EL (cell line): ENCODE measurements at places on chromosomes 2 and 18.

DNA sequence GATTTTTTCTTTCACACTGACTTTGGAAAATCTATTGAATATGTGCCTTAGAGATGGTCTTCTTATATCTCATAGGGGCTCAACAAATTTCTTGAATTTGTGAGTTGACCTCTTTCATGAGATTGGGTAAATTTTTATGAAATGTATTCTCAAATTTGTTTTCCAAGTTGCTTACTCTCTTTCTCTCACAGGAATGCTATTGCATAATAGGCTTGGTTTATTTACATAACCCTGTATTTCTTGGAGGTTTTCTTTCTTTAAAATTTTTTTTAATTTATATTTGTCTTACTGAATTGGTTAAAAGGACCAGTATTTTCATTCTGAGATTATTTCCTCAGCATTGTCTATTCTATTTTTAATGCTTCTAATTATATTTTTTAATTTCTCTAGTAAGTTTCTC lies 917.1 kb downstream of the DPP10 start:
- no peak for DNase-seq

- DNase-seq: no peak
These were observed 10.5 kb upstream of the INSIG2 start for GRCh38 chr2:118077636-118078247.

- peak; percentile 98 for DNase-seq
These were observed 22.1 kb downstream of the GPR39 start for GRCh38 chr2:132438691-132439090.

GRCh38 chr2:238331916-238332315 lies 11.6 kb downstream of the TRAF3IP1 start:
- no peak for DNase-seq

DNA sequence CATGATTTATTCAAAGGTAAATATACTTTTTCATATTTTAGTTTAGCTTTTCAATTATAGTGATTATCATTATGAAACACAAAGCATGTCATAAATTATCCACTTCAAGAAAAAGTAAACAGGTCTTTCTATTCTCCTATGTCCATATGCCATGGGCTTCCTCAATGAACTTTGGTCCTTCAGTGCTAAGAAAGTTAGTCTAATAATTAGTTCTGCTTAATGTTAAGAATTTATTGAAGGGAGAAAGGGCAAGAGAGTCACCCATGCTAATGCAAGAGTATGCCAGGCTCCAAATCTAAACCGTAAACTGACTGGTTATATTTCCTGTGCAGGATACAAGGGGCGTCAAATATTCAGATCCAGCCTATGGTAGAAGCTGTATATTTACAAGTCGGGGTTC lies 96.2 kb downstream of the GORASP2 start:
- DNase-seq: no peak

- DNase-seq: no peak
These were observed 238.5 kb downstream of the GALR1 start for GRCh38 chr18:77487951-77488740.

DNA sequence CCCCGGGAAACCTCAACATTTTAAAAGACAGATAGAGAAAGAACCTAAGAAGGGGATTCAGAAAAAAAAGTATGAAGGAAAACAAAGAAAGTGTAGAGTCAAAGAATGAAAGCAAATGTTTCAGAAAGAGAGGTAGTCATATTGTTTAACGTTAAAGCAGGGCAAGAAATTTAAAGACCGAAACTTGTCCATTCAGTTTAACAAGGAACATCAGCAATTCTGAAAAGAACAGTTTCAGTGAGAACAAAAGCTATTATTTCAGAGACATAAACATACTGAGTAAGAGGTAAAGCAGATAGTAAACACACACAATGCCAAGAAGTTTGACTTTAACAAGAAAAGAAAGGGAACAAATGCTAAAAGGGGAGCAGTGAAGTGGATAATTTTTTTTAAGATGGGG lies 41.1 kb downstream of the MBD2 start:
- no peak for DNase-seq

GRCh38 chr2:137888845-137889244 lies 75.4 kb upstream of the HNMT start:
- DNase-seq: peak; percentile 7
